ENCODE measurements at places on chromosomes 2 and 18.
A peak's percentile ranks its signal among the peaks of the same experiment; 100 is the strongest.

DNA sequence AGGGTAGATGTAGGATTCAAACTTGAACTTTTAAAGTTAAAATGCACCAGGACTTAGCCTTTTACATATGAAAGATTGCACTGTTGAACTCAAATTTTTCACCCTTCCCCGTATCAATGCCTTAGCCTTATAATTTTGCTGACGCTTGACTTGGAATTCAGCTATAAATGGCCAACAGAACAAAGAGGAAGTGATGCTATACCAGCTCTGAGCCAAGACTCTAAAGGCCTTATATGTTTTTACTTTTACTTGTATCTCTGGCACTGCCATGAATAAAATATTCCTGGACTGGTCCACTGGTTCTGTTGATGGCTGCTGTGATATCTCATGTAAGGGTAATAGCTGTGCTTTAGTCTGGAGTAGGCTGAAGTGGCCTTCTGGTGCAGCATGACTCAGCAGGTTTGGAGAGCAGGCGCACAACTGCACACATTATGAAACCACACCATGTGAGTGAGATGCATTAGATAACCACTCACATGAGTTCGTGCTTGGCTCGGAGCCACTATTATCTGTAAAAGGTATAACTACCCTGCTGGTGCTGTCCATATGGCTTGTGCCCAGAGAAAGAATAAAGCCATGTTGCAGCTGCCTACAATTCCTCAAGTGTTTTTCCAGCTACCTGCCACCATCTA is 8.4 kb upstream of the IER3IP1 start:
- no peak for DNase-seq

DNA sequence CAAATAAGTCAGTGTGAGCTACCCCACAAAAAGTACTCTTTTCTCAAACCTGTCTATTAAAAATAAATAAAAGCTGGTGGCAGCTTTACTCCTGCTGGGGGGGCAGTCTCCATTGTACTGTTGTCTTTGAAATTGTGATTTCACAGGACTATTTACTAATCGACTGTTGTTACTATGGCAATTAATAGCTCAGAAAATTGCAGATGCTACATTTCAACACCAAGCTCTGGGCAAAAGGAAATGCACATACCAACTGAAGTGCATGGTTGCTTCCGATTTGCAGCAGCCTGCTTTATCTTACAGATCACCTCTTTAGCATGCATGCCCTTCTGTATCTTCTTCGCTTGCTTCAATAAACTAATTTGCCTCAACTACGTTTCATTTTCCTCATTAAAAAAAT is 117.6 kb upstream of the DAPL1 start:
- DNase-seq: no peak

GRCh38 chr2:209629597-209629996 is 142.0 kb upstream of the UNC80 start:
- DNase-seq: no peak

DNA sequence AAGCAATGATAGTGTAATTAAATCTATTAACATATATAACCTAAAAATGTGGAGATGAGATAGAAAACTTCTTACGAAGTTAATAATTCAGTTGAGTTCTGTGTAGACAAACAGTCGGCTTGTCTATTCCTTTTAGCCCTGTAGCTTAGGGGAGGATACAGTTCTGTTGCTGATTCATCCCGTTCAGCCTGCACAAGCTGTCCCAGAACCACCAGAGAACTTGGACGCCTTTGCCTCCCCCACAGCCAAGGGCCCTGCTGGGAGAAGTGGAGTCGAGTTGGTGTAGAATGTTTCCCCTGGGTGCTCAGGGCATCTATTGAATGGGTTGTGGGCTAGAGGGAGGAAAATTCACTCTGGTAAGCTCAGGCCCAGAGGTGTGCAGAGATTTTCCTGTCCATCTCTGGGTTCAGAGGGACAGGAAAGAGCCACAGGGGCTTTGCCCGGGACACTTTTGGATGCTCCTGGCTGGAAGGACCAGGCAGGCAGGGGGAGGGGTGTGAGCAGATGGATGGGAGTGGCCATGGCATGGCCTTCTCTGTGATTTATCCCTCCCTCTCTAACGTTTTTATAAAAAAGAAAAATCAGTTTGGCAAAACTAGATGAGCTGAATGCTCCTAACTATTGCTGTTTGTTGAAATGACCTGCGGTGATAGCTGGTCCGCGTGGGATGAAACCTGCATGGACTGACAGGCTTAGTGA is 42.8 kb upstream of the GALR1 start:
- DNase-seq: no peak

DNA sequence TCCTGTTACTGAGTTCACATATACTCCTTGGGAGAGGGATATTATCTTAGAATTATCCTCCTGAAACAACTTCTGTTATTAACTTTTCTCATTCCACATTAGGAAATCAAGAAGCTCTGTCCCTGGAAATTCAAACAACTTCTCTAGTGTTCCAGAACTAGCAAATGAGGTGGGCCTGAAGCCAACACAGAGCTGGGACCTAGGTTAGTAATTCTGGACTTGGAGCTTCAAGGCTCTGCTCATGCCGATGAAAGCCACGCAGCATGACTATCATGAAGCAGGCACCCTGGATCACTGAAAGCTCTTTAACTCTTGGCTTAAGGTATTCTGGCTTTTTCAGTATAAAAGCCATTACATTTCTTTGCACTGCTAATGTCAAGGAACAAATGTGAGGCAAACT is 242.7 kb downstream of the TGIF1 start:
- DNase-seq: no peak

DNA sequence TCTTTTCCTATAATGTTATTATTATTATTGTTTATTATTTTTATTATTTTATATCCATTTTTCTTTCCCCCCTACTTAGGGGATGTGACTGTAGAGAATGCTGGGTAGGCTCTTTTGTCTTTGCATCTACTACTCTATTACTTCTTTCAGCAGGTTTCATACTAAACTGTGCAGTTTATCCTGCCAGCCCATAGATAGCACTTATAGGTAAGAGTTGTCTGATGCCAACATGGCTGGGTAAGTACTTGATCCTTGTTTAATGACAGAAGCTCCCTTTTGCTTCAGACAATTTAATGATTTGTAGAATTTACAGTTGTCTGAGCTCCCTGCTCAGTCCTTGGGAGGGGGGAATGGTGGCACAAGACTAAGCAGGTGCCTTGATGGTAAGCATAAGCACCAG is 262.9 kb upstream of the CDH2 start:
- DNase-seq: no peak

GRCh38 chr2:126856403-126856802 is 42.3 kb upstream of the TEX51 start:
- DNase-seq: no peak

GRCh38 chr18:51383116-51383515 is 185.6 kb upstream of the MEX3C start:
- DNase-seq: no peak

GRCh38 chr2:186170693-186171092 is 315.4 kb upstream of the ZC3H15 start:
- DNase-seq: no peak

GRCh38 chr18:3806656-3807055 is 356.7 kb downstream of the TGIF1 start:
- no peak for DNase-seq

DNA sequence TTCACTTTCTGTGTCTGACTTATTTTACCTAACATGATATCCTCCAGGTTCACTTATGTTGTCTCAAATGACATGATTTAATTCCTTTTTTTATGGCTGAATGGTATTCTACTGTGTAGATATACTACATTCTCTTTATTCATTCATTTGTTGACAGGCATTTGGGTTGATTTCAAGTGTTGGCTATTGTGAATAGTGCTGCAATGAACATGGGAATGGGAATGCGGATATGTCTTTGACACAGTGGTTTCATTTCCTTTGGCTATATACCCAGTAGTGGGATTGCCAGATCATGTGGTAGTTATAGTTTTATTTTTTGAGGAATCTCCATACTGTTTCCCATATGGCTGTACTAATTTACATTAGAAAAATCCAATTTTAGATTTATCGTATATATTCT is 195.4 kb upstream of the KLHL14 start:
- no peak for DNase-seq

DNA sequence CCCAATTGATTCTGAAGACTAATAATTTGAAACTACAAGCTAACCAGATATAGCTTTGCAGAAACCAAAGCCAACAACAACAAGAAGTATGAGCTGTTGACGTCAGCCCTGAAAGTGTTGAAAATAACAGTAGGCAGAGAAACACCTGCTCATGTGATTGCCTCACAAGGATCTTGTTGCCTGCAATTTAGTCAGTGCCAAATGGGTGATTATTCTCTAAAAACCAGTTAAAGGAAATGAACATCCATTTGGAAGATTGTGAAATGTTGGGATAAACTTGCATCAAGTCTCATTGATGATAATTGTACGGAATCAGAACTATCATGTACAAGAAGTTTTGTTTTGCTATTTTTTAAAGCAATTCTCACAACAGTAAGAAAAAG is 2.8 kb downstream of the CYTIP start:
- DNase-seq: no peak

- peak; percentile 19 for DNase-seq
Observed at GRCh38 chr2:170713543-170714380, 1.4 kb upstream of the SP5 start.

GRCh38 chr18:57430079-57431001 is 4.8 kb upstream of the ONECUT2 start:
- no peak for DNase-seq

GRCh38 chr2:24929230-24929629 is 9.2 kb upstream of the ADCY3 start:
- DNase-seq: no peak

DNA sequence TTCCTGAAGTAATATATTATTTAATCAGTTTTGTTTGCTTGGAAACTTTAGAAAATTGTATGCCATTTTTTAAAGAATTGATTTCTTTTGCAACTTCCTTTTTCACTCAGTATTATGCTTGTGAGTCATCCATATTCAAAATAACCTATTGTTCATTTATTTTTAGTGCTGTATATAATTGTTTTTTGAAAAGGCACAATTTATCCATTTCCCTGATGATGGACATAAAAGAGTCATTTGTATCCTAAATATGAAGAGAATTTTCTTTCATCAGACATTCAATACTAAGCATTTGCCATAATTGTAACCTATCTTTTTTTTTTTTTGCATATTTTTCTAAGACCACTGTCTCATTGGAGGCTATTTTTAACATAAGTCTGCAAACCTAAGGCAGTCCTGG is 134.1 kb upstream of the SERPINE2 start:
- no peak for DNase-seq

DNA sequence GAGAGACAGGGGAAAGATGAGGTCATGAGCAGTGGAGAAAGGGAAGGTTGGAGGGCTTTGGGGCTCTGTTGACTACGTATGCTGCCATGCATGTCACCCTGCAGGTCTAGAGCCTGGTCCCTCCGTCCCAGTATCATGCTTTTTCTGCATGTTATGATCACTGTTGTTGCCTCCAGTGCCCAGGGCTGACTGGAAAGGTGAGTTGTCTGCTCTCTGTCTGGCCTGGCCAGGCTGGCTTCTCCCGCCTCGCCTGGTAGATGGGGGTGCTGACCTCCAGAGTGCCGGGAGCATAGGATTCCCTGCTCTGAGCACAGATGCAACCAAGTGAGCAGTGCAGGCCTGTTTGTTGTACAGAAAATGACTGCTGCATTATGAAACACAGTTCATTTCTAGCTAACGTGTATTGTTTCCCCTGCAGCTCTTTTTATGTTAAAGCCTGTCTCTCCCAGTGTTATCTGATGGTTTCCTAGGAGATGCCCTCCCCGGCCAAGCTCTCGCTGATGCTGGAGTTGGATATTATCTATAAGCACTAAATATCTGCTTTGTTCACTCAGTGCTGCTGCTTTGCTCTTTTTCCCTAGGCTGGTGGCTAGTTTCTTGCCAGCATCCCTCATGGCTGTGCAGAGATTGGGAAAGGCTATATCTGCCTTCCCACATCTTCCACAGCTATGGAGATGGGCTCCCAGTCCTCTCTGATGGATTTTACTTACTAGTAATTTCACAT is 158.2 kb downstream of the TDRD15 start:
- no peak for DNase-seq

GRCh38 chr2:30803281-30803680 is 4.0 kb downstream of the CAPN13 start:
- DNase-seq: no peak

GRCh38 chr2:99278793-99279291 is 22.2 kb downstream of the LYG1 start:
- no peak for DNase-seq

- DNase-seq: no peak
Observed at GRCh38 chr18:8422391-8422790, 186.8 kb upstream of the RAB12 start.

DNA sequence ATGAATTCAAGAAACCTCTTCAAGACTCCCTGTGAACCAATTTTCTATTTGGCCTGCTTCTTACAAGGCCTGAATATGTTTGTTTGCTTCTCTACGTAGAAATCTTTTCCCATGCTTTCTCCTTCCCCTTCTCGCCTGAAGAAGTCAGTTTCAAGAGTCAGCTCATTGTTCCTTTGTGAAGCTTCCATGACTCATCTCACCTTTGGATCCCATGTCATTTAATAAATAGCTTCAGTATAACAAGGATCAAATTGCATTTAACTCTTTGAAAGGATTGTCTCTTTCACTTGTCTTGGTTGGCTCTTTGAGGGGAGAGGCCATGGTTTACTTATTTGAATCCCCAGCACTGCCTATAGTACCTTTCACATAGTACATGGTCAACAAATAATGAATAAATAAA is 28.4 kb downstream of the CPS1 start:
- DNase-seq: no peak

DNA sequence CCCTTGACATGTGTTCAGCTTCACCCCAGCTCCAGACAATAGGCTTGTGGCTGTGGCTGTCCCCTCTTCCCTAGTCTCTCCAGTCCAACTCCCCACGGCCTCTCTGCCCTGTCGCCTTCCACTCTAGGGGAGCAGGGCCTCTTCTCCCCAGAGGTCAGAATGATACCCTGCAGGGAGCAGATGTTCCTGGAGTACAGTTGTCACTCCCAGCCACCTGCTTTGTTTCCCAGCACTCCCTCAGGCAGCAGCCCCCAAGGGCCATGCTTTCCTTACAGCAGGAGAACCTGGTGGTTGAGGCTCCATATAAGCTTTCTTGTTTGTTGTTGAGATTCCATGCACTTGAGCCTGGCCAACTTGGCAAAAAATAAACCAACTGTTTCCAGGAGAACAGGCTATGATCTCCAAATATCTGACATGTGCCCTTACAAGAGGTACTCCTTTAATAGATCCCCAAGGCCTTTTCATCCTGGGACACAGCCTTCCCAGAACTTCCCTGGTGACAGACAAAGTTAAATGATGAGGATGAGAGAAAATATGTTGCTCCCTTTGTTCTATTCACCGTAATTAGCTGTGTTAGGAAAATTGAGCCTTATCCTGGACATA is 45.1 kb downstream of the DPYSL5 start:
- DNase-seq: no peak

GRCh38 chr2:32118055-32118454 is 47.6 kb upstream of the SLC30A6 start:
- no peak for DNase-seq

DNA sequence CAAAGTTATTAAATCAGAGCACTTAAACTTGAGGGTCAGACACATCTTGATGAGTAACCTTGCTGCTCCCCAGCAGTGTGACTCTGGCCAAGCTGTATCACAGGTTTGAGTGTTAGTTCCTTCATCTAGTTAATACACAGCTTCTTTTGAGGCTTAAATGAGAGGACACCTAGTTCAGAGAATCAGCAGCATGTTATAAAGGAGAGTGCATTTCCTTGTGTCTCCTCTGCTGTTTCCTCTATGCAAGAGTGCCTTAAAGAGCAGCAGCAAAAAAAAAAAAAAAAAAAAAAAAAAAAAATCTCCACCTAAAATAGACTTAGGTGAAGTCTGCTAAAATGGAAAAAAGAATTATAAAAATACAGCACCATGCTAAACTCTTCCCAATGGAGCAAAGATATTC is 261.9 kb downstream of the TCF4 start:
- no peak for DNase-seq

- DNase-seq: no peak
Observed at GRCh38 chr2:96580771-96581170, 44.2 kb downstream of the ARID5A start.

- no peak for DNase-seq
Observed at GRCh38 chr2:230266638-230267037, 41.1 kb downstream of the SP140 start.
